MV-4-11 (cell line): ENCODE measurements at places on chromosomes 3 and 15.

DNA sequence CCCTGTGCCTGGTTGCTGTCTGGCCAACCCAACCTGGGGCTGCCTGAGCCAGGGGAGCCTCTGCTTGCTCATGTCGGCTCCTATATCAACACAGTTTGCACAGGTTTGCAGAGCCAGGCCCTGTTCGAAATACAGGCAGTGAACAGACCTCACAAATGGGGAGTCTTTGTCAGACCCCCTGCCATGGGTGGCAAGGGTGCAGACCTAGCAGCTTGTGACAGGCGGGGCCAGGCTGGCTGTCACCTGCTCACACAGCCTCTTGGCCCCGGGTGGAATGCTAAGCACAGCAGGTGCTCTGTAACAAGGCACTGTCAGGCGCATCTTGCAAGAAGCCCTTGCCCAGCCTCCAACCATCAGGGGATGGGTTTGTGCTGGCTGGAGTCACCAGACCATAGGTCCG, 47.3 kb downstream of the BDH1 start:
- no peak for DNase-seq

- DNase-seq = no peak
These were observed 58.1 kb upstream of the SLC25A36 start for GRCh38 chr3:140883428-140884040.

GRCh38 chr3:28699283-28699682, 350.7 kb upstream of the AZI2 start:
- no peak for DNase-seq

DNA sequence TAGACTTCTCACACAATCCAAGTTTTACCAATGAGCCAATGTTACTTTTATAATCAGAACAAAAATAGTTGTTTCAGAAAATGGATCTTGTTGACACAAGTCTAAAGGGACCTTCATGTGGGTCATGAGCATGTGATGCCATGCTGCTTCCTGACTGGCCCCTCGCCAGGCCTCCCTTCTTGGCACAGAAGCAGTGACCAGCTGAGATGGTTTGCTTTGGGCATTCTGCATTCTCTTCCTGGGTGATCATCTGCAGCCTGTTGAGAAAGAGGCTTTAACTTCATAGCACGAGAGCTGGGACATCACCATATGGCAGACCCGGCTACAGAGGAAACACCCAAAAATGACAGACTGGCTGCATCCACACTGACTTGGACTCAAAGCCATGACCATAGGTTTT, 45.7 kb downstream of the TGM4 start:
- no peak for DNase-seq

- no peak for DNase-seq
These were observed 3.4 kb upstream of the OPA1 start for GRCh38 chr3:193589616-193590015.

DNA sequence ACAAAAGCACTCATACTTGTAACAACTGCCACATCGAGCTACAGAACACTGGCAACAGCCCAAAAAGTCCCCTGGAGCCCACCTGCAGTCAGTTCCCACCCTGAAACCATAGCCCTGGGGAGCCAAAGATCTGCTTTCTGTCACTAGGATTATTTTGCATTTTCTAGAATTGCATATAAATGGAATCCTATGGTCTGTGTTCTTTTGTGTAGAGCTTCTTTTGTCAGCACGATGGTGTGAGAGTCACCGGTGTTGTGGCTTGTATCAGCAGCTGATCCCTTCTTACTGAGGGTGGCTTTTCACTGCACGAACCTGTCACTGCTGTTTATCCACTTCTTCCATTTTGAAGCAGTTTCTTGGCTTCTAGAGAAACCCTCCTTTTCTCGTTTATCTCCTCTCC, 60.1 kb upstream of the PRR23E start:
- no peak for DNase-seq

- DNase-seq = no peak
These were observed 27.1 kb upstream of the MAP3K13 start for GRCh38 chr3:185335799-185336198.

DNA sequence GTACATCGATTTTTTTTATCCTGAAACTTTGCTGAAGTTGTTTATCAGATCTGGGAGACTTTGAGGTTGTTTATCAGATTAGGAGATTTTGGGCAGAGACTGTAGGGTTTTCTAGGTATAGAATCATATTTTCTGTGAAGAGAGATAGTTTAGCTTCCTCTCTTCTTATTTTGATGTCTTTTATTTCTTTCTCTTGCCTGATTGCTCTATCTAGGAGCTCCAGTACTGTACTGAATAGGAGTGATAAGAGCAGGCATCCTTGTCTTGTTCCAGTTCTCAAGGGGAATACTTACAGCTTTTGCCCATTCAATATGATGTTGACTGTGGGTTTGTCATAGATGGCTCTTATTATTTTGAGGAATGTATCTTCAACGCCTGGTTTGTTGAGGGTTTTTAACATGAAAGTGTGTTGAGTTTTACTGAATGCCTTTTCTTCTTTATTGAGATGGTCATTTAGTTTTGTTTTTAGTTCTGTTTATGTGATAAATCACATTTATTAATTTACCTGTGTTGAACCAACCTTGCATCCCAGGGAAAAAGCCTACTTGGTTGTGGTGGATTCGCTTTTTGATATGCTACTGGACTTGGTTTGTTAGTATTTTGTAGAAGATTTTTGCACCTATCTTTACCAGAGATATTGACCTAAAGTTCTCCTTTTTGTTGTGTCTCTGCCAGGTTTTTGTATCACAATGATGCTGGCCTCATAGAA, 14.9 kb upstream of the DNAAF4 start:
- no peak for DNase-seq

- DNase-seq = peak; percentile 86
These were observed 108.0 kb downstream of the IL1RAP start for GRCh38 chr3:190621927-190622326.

- no peak for DNase-seq
These were observed 87.6 kb upstream of the ACP3 start for GRCh38 chr3:132229641-132230040.

GRCh38 chr15:36658898-36659639, 79.6 kb downstream of the CDIN1 start:
- no peak for DNase-seq

DNA sequence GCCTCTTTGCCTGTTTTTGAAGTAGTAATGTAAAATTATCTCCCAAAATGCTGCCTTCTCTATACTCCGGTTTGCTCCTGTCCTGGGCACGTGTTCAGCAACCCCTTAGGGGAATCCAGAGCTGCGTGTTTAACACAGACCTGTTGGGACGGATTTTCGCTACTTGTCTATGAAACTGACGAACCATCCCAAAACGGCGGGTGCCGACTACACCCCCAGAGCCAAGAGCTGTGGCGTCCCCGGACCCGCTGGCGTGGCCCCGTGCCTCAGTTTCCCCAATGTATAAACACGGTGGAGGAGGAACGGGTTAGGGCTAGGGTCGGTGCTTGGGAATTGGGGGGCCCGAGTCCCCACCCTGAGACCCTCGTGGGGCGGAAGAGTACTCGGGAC, 473 bp downstream of the FHIT start:
- no peak for DNase-seq

- DNase-seq = peak; percentile 2
These were observed 7.0 kb upstream of the CD276 start for GRCh38 chr15:73677146-73677607.

GRCh38 chr3:154367221-154367620, 42.9 kb upstream of the DHX36 start:
- DNase-seq = no peak

DNA sequence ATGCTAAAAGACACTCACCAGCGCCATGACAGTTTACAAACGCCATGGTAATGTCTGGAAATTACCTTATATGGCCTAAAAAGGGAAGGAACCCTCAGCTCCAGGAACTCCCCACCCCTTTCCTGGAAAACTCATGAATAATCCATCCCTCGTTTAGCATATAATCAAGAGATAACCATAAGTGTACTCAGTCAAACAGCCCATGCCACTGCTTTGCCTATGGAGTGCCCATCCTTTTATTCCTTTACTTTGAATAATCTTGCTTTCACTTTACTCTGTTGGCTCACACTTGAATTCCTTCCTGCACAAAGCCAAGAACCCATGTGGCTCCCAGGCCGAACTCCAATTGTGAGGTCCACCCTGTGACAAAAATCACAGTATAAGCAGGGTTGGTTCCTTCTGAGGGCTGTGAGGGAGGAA, 19.1 kb upstream of the FSTL1 start:
- DNase-seq = no peak

DNA sequence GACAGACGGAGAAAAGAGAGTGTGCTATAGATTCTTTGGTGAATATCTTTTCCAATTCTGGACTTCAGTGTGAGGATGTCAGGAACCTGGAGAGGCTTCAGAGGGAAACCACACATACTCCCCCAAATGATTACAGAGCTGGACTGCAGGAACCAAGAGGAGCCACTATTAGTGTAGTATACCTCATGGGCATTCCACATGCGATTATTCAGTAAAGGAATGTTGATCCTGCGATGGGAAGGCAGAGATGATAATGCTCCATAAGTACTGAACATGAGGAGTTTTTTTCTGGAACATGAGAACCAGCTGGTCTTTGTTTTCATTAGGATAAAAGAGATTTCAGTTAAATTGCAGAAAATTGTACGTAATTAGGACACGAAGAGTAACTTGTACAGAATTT, 18.7 kb downstream of the STARD9 start:
- DNase-seq = no peak

DNA sequence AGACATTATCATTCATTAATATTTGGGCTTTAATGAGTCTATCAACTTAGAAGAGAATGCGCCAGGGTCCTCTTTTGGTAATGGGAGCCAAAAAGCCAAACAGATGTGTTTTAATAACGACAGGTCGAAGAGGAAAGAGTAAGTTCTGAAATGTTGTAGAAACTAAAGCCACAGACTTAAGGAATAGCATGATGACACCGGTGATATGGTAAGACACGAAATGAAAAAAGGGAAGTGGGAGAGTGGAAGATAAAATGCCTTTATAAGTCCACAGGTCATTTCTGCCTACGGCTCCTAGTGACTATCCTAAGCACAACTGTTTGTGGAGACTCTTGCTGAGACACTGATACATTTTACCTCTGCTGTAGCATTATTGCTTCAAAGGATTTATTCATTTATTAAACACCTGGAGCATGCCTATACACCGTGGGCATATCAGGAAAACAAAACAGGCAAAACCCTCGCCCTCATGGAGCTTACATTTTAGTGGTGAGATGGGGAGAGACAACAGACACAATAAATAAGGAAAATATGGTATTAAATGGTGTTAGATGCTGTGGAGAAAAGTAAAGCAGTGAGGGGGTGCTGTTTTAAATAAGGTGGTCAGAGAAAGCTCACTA, 11.7 kb upstream of the CD47 start:
- peak; percentile 94 for DNase-seq

DNA sequence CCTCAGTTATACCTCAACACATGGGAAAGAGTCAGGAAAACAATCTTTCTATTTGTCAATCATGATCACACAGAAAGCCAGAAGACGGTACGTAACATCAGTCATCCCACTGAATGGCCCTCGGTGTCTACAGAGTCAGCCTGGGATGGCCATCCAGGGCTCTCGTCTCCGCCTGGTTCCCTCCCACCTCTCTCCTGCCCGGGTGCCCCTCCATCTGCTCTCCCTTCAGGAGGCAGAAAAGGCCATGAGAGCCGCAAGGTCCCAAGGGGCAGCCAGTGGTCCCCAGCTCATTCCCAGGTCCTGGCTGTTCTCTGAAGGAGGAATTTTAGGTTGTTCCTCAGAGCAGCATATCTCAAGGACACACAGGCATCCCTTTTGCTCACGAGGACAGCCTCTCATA, 4.4 kb upstream of the LRRC15 start:
- DNase-seq = no peak

DNA sequence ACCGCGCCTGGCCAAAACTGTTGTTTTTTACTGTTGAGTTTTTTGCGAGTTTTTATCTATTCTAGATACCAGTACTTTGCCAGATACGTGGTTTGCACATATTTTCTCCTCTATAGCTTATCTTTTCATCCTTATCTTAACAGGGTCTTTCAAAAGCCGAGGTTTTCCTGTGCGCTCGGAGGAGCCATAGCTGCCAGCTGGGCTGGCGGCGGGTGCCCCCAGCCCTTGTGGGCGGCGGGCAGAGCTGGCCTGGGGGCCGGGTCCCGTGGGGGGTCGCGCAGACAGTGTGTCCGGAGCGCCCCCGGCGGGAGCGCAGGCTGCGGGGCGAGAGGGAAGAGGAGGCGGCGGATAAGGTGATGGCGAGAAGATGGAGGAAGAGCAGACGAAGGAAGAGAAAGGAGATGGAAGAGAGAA, 11.1 kb upstream of the EIF4A2 start:
- DNase-seq = no peak

- no peak for DNase-seq
These were observed 299.3 kb upstream of the PDZRN3 start for GRCh38 chr3:73924048-73924447.
